Body of pancreas (tissue), 4 donors: ENCODE measurements at places on chromosomes 2 and 18.

- no peak for DNase-seq
- no peaks in the 10 kb centered on the region for H3K36me3 ChIP-seq
- no peaks in the 10 kb centered on the region for H3K27me3 ChIP-seq
- H3K27ac ChIP-seq: no peak overlapping the region
- no peaks in the 10 kb centered on the region for H3K4me1 ChIP-seq
Measured at GRCh38 chr2:236769981-236770671, 200.5 kb downstream of the ACKR3 start.

- H3K36me3 ChIP-seq: no peaks in the 10 kb centered on the region
- H3K27me3 ChIP-seq: no peaks in the 10 kb centered on the region
- H3K27ac ChIP-seq: no peak overlapping the region
- H3K4me3 ChIP-seq: no peak overlapping the region
- no peak for DNase-seq
Measured at GRCh38 chr2:12819721-12820120, 103.0 kb downstream of the TRIB2 start.

DNA sequence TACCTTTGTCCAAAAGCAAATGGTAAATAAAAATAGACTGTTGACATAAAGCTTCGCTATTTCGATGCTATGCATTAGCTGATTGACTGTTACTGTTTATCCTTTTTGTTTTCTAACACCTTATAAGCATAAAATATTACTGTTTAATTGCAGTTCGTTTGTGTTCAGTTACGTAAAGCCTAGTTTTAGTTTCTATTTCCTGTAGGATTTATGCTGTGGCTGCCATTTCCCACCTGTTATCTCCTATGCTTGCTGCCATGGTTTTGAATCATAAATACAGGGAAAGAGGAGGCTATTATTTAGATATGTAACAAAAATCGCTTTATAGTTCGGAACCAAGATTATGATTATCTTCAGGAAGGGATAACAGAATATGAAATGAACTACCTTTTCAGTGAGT, 3.9 kb downstream of the TANK start:
- H3K27me3 ChIP-seq: no peaks in the 10 kb centered on the region
- peaks cover 28% of the 10 kb centered on the region for H3K4me1 ChIP-seq
- H3K36me3 ChIP-seq: no peaks in the 10 kb centered on the region
- no peak overlapping the region for H3K27ac ChIP-seq
- H3K4me3 ChIP-seq: no peak overlapping the region

GRCh38 chr2:26637811-26638310, 3.3 kb downstream of the CIB4 start:
- H3K27ac ChIP-seq: no peak overlapping the region
- no peak for DNase-seq
- peaks cover 9% of the 10 kb centered on the region for H3K4me1 ChIP-seq
- H3K4me3 ChIP-seq: no peak overlapping the region
- H3K36me3 ChIP-seq: no peaks in the 10 kb centered on the region

DNA sequence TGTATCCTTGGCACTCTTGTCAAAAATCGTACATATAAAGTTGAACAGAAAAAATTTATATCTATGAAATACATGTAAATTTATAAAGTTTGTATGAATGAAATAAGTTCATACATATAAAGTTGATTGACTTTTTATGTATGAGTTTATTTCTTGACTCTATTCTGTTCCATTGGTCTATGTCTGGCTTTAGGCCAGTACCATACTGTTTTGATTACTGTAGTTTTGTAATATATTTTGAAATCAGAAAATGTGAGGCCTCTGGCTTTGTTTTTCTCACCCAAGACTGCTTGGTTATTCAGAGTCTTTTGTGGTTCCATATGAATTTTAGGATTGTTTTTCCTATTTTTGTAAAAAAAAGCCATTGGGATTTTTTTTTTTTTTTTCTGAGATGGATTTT, 41.8 kb upstream of the SP9 start:
- H3K36me3 ChIP-seq: no peaks in the 10 kb centered on the region
- H3K4me1 ChIP-seq: no peaks in the 10 kb centered on the region
- H3K4me3 ChIP-seq: no peak overlapping the region
- no peaks in the 10 kb centered on the region for H3K27me3 ChIP-seq

DNA sequence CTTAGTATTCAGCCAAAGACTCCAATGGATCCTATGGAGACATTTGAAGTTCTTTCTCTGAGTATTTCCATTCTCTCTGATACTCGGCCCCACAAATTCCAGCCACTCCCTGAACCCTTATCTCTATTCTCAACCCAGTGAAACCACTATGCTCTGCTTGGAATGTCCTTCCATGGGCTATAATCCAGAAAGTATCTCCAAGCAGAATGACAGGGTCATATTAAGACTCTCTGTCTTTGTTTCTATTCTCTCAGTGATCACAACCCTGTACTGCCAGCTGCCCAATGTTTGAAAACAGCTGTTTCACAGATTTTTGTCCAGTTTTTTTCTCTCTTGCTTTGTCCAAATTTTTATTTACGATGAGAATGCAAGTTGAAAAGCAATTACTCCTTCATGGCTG, 21.9 kb downstream of the CHMP3 start:
- H3K27me3 ChIP-seq: no peaks in the 10 kb centered on the region
- peaks cover 11% of the 10 kb centered on the region for H3K4me1 ChIP-seq
- H3K4me3 ChIP-seq: no peak overlapping the region
- H3K27ac ChIP-seq: no peak overlapping the region

GRCh38 chr2:157418239-157418641, 25.6 kb downstream of the CYTIP start:
- no peak overlapping the region for H3K27ac ChIP-seq
- H3K4me3 ChIP-seq: no peak overlapping the region
- H3K36me3 ChIP-seq: no peaks in the 10 kb centered on the region
- DNase-seq: no peak
- H3K27me3 ChIP-seq: no peaks in the 10 kb centered on the region

GRCh38 chr18:7566567-7567473, at the start of gene PTPRM:
Gene PTPRM, plus strand, starts transcription at chr18:7567316. Its CDS starts 503 bp downstream, at chr18:7567819.
- peak within 1 kb of the TSS; percentile 73 for H3K4me3 ChIP-seq
- peak within 1 kb of the TSS; percentile 96 for H3K27ac ChIP-seq
- peak; percentile 83 for DNase-seq
- H3K27me3 ChIP-seq: no peaks in the 10 kb centered on the region

GRCh38 chr18:7567474-7568425, 634 bp downstream of the PTPRM start:
- peak overlapping the region; percentile 96 for H3K27ac ChIP-seq
- no peaks in the 10 kb centered on the region for H3K27me3 ChIP-seq
- DNase-seq: peak; percentile 63
- H3K4me3 ChIP-seq: peak overlapping the region; percentile 73

DNA sequence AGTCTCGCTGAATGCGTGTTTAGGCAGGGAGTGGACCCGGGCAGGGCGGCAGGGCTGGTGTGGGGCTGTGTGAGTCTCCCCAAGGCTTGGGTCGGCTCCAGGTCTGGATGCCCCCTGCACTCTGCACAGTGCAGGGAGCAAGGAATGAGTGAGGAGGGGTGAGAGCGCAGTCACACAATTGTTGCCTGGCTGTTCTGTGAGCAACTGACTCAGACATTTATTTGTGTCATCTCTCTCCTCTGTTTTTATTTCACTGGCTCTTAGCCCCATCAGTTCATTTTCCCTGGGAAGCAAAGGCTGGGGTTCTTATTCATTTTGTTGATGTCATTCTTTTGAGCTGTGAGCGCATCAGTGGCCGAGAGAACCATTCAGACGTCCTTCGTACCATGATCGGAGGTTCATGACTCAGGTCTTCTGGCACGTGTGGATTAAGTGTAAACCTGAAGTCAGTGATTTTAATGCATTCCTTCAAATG, 61.1 kb downstream of the GATA6 start:
- H3K4me3 ChIP-seq: no peak overlapping the region
- H3K27ac ChIP-seq: no peak overlapping the region
- no peaks in the 10 kb centered on the region for H3K27me3 ChIP-seq
- H3K36me3 ChIP-seq: no peaks in the 10 kb centered on the region
- DNase-seq: no peak

DNA sequence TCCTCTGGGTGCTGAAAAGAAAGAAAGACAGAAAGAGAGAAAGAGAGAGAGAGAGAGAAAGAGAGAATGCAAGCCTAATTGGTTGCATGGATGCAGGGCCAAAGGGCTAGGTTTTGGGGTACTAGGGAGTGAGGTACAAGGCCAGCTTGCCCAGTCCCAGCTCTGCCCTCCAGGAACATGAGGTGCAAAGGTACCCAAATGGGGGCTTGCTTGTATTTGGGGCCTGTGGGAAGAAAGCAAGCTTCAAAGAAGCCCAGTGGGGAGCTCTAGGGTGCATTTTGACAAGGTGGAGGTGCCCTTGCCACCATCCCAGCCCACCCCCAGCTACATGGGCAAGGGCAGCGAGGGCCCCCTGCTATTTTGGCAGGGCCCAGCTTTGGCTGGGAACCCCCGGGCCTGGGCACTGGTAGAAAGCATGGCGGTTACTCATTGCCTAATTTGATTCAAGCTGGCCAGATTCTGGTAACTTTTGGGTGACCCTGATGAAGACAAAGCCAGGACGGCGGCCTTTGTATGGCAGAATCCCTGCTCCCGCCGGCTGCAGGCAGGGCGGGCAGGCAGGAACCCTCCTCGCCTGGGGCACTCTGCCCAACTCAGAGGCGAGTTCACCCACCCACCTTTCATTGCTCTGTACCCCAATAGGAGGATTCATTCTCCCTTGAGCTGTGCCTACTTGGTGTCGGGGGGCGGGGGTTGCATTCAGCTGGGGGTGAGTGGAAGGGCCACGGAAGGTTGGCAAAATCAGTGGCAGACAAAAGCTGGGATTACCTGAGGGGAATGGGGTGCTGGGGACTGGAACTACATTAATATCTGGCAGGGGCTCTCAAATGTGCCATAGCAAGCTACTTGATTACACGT, 537 bp upstream of the HOXD4 start:
- no peak for DNase-seq
- H3K4me3 ChIP-seq: no peak overlapping the region
- H3K36me3 ChIP-seq: no peaks in the 10 kb centered on the region
- H3K4me1 ChIP-seq: peaks cover 6% of the 10 kb centered on the region

- no peaks in the 10 kb centered on the region for H3K36me3 ChIP-seq
- H3K27ac ChIP-seq: no peak overlapping the region
- peaks cover 5% of the 10 kb centered on the region for H3K27me3 ChIP-seq
Measured at GRCh38 chr2:70785137-70785911, 5.1 kb downstream of the FIGLA start.

- H3K27ac ChIP-seq: no peak overlapping the region
- H3K27me3 ChIP-seq: no peaks in the 10 kb centered on the region
- H3K36me3 ChIP-seq: no peaks in the 10 kb centered on the region
- no peaks in the 10 kb centered on the region for H3K4me1 ChIP-seq
Measured at GRCh38 chr2:239365071-239365781, 35.6 kb downstream of the HDAC4 start.

GRCh38 chr2:229408356-229408755, 137.3 kb upstream of the PID1 start:
- H3K27me3 ChIP-seq: no peaks in the 10 kb centered on the region
- H3K4me1 ChIP-seq: no peaks in the 10 kb centered on the region
- DNase-seq: peak; percentile 58
- no peak overlapping the region for H3K4me3 ChIP-seq
- H3K27ac ChIP-seq: no peak overlapping the region
- no peaks in the 10 kb centered on the region for H3K36me3 ChIP-seq

- H3K4me3 ChIP-seq: no peak overlapping the region
- no peaks in the 10 kb centered on the region for H3K36me3 ChIP-seq
- no peak overlapping the region for H3K27ac ChIP-seq
- no peak for DNase-seq
- no peaks in the 10 kb centered on the region for H3K27me3 ChIP-seq
Measured at GRCh38 chr2:133287709-133288108, 280.6 kb downstream of the NCKAP5 start.

- no peak overlapping the region for H3K27ac ChIP-seq
- no peaks in the 10 kb centered on the region for H3K36me3 ChIP-seq
- no peak overlapping the region for H3K4me3 ChIP-seq
- no peaks in the 10 kb centered on the region for H3K27me3 ChIP-seq
- peaks cover 9% of the 10 kb centered on the region for H3K4me1 ChIP-seq
Measured at GRCh38 chr2:202771741-202772460, 99.7 kb downstream of the ICA1L start.

GRCh38 chr2:224378701-224379097, 23.2 kb downstream of the FAM124B start:
- DNase-seq: no peak
- no peak overlapping the region for H3K27ac ChIP-seq
- H3K4me3 ChIP-seq: no peak overlapping the region
- H3K4me1 ChIP-seq: peaks cover 8% of the 10 kb centered on the region
